ENCODE measurements at places on chromosomes 6 and 20.

GRCh38 chr6:3753228-3753835, 1.8 kb upstream of the PXDC1 start:
- no peak for DNase-seq

DNA sequence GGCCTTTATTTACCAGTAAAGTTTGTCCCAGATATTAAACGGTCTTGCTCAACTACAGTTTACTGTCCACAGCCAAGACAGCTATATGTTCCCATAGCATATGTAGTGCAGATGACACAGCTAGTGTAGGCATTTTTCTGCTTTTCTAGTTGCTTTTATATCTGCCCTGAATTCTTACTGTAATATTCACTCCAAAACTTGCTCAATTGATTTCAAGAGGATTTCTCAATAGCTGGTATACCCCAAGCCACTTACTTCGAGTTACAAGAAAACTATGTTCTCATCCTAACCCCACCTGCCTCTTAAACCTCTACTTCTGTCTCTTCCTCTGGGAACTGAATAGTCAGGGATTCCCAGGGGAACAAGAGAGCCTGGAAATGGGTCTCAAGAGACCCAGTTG, 18.9 kb upstream of the ROS1 start:
- DNase-seq, result no peak

GRCh38 chr20:57429580-57430200, 38.5 kb downstream of the RBM38 start:
- DNase-seq, result no peak

DNA sequence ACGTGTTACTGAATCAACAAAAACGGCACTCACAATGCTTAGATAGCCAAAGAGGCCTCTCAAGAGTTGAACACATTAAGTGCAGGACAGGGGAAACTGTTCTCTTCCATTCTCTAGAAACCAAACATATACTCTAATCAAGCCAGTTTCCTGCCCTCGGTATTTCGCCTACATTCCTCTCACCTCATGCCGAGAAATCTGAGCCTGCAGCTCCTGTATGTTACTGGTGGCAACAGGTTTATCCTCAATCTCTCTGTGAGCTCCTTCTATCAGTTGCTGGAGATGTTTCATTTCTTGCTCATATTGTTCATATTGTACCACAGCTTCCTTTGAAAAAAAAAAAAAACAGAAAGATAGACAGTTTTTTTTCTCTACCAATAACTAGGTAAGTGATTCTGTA, 328.9 kb downstream of the SYNE1 start:
- DNase-seq, result no peak

- no peak for DNase-seq
Observed at GRCh38 chr6:29490055-29490454, 2.3 kb upstream of the MAS1L start.

DNA sequence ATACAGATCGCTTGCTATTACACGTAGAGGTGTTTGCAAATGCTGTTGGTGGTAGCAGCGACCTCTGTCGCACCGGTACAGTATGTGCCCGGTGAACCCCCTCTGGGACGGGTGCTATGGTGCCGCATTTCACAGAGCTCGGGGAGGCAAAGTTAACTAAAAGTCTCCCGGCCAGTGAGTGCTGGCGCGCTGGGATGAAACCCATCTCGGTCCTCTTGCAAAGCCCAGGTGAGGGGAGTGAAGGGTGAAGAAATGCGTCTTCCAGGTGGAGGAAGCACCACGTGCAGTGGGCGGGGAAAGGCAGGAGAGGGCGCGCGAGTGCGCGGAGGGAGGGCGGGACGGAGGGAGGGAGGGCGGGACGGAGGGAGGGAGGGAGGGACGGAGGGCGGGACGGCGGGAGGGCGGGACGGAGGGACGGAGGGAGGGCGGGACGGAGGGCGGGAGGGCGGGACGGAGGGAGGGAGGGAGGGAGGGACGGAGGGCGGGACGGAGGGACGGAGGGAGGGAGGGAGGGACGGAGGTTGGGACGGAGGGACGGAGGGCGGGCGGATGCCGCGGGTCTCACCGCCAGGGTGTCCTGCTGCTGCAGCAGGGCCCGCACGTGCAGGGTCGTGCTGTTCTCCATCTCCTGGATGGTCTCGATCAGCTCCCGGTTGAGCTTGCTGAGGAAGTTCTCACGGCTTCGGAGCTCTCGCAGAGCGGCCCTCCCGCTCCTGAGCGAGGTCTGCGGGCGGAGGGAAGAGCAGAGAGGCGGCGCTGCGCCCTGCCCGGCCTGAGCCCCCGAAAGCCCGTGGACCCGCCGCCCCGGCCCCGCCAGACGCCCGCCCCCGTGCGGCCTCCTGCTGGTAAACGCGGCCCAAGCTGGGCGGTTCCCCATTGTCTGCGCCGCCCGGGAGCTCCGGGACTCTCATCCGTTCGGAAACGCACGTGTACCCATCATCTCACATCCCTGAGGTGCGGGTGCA, 11.7 kb downstream of the C20orf96 start:
- no peak for DNase-seq

DNA sequence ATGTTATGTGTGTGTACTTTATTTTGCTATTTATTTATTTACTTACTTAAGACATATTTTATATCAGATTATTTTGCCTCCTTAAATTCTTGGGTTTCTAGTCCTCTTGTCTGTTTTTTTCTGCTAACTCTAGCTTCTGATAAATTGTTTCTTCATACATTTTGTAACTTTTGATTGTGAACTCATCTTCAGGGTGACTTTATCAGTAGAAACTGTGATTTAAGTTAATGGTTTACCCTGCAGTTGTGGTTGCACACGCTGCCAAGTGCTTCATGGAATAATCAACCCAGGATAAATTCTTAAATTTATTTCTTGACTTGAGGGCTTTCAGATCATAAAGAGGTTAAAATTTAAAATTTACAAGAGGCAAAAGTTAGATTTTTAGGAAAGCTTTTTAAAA, 173.3 kb downstream of the CENPW start:
- no peak for DNase-seq

DNA sequence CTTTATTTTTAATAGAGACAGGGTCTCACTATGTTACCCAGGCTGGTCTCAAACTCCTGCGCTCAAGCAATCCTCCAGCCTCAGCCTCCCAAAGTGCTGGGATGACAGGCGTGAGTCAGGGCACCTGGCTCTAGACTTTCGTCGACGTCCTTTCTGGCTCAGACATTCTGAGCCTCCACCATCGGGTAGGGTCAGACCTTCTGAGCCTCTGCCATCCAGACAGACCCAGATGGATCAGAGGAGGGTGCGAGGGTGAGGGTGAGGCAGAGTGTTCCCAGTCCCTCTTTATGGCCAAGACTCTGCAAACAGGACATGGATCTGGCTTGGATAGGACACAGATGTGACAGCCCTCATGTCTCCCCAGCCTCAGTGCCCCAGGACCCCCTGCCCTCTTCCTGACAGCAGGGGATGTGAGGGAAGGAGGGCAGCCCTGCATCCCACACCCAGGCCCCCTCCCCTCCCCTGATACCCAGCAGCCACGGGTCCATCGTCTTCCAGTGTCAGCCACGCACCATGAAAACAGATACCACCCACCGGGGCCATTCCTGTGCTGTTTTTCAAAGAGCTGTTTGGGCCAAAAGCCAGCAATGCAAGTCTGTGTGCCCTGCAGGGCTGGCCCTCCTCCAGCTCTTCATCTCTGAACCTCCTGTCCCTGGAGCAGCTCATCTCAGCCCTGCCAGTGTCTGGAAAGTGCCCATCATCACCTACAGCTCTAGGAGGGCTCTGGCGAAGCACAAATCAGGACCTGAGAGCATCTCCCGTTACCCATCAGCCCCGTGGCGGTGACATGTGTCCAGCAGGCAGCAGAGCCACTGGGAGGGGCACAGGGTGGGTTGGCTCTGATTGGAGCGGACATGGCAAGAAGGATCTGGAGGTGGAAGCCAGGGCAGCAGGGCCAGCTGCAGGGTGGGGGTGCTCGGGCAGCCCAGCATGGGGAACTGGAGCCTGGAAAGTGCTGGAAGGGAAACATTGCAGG, 208.4 kb downstream of the PREX1 start:
- DNase-seq, result no peak

- DNase-seq, result no peak
Observed at GRCh38 chr20:32296819-32297420, 19.5 kb downstream of the KIF3B start.

Data from Calu3 (cell line).